ENCODE measurements at places on chromosomes 16 and 17.
A peak's percentile ranks its signal among the peaks of the same experiment; 100 is the strongest.

DNA sequence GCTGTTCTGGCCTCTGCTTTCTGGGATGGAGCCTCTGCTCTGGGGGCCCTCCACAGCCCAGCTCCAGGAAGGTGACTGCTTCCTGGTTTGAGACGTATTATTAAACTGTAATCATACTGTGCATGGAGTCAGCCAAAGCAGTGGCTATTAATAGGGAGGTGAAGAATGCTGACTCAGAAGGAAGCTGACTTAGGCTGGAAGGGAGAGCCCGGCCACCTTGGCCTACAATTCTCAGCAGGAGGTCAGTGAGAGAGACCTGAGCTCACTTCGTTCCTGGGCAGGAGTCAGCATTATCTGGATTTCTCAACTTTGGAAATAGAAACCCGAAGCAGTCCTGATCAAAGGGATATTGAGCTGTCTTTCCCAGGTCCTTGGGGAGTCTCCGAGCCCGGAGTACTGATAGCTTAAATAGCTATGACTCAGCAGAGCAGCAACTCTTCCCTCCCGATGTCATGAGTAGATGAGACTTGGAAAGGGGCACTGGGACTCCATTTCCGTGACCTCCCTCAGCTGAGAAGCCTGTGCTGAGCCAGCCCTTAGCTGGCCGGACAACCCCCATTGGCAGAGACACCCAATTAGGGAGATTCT is 91.8 kb downstream of the YPEL2 start:
- DNase-seq, result peak; percentile 68

GRCh38 chr17:14471052-14471451 is 170.2 kb downstream of the HS3ST3B1 start:
- no peak for DNase-seq

DNA sequence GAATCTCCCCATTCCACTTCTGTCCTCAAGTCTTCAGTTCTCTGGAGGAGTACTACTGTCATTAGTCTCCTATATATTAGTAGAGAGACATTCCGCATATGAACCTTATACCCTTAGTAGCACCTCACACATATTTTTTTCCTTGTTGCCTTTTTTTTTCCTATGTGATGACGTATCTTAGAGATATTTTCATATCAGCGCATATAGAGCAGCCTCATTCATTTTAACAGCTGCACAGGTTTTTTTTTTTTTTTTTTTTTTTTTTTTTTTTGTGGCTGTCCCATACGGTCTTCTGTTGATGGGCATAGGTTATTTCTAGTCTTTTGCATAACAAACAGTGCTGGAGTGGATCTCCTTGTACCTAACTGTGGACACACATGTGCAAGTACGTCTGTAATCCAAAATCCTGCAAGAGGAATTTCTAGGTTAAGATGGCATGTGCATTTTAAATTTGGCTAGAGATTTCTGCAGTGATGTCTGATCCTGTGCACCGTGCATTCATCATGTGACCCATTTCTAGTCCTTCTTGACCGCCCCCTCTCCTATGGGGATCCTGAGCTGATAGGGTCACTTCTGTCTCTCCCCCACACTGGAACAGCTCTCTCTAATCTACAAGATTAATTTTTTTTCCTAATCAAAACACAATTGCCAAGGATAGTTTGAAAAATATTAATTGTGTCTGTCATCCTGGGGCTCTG is 64.8 kb downstream of the PRKCB start:
- no peak for DNase-seq

GRCh38 chr17:45311760-45312476 is 4.9 kb downstream of the MAP3K14 start:
- peak; percentile 77 for DNase-seq

DNA sequence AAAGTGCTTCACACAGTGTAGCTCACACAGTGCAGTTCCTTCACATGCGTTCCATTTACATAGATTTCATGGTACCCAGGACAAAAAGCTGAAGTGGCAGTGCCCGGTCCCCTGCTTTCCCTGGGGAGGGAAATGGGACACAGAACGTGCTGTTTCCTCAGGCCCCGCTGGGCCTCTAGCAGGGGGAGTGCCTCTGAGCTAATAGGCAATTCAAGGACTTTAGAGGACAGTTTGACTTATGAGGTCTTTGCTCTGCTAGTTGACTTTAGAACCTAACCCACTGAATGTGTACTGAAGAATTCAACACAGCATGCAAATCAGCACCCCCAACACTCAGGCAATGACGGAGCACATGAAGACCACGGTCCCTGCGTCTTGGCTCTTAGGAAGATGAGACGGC is 6.8 kb downstream of the CDIP1 start:
- no peak for DNase-seq

Data from heart left ventricle (tissue), 16 donors.